Activated T-helper 1 cell treated with anti-CD3 and anti-CD28 coated beads, Interleukin-12 subunit alpha, Interleukin-12 subunit beta, Interleukin-2, Interleukin-4 antibody, amounts not matched to agents 30 ng/mL and 10 ng/mL and 1 ng/mL, durations not matched to agents 14 hours and 24 hours and 36 hours (primary cell): ENCODE measurements at places on chromosomes 1 and 21. TPM values are rescaled to one million over a fixed set of nuclear protein-coding genes. Genes with fewer than 3 reads are reported as not detected.

GRCh38 chr1:157626099-157626498 is 28.2 kb upstream of the FCRL4 start:
- peaks cover 3% of the 10 kb centered on the region for H3K27me3 ChIP-seq
- no peak overlapping the region for H3K27ac ChIP-seq
- no peak for DNase-seq
- H3K36me3 ChIP-seq, result no peaks in the 10 kb centered on the region
- no peaks in the 10 kb centered on the region for H3K4me1 ChIP-seq

- DNase-seq, result no peak
- H3K27me3 ChIP-seq, result no peaks in the 10 kb centered on the region
- H3K4me1 ChIP-seq, result peaks cover 19% of the 10 kb centered on the region
- no peak overlapping the region for H3K27ac ChIP-seq
- H3K4me3 ChIP-seq, result no peak overlapping the region
- H3K36me3 ChIP-seq, result peaks cover 15% of the 10 kb centered on the region
Observed at GRCh38 chr1:21084111-21084810, 92.4 kb downstream of the EIF4G3 start.

DNA sequence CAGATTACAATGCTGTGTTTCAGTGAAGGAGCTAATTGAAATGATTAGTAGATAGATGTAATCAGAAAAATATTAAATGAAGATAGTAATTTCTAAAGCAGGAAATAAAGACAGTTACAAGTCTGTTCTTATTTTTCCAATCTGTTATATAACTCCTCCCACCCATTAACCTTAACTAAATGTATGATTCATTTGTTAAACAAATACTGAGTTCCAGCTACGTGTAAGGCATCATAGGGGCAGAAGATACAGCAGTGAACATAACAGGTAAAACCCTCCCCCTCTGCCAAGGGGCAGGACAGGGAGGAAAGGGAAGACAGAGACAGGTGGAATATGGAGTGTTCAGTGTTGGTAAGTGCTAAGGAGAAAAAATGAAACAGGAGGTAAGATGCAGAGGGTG is at the start of gene FAM177B:
FAM177B (plus strand) TSS at position 231 of the 400 bp plus-strand sequence. CDS start 9,344 bp downstream, outside the sequence.
- no peak within 1 kb of the TSS for H3K4me3 ChIP-seq
- no peak for DNase-seq
- H3K27ac ChIP-seq, result no peak within 1 kb of the TSS

DNA sequence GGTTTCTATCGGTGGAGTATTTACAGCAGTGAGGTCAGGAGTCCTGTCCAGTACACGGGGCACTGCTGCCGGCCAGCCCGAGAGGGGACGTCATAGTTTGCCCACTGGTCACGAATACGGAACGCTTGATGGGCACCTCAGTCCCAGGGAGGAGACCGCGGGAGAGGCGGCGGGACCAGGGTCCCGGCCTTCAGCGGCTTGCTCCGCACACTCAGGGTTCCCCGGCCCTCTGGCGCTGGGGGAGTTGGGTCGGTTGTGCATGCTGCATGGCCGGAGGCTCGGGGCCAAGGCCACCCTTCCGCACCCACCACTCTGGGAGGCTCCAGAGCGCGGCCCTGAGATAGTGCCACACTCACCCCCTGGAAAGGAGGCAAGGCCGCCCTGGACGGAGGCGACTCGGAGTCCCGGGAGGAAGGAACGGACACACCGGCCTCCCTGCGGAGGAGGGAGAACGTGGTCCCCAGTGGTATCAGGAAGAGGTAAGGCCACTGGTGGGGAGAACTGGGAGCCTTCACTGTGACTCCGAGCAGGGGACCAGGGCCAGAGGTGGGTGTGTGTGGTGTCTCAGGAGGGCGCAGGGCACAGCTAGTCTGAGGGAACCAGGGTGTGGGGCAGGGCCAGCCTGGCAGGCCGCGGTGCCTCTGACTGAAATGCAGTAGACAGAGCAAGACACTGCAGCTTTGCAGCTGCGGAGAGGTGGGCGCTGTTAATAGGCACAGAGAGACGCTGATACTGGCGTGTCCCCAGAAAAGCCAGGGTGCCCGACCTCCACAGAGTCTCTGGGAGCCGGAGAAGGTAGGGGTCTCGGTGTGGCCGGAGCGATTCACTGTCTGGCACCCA is 28.6 kb upstream of the PRSS38 start:
- H3K27ac ChIP-seq, result peak overlapping the region; percentile 18
- H3K4me3 ChIP-seq, result peak overlapping the region; percentile 82
- H3K36me3 ChIP-seq, result peaks cover 9% of the 10 kb centered on the region
- H3K4me1 ChIP-seq, result peaks cover 28% of the 10 kb centered on the region
- peaks cover 9% of the 10 kb centered on the region for H3K27me3 ChIP-seq
- DNase-seq, result no peak

DNA sequence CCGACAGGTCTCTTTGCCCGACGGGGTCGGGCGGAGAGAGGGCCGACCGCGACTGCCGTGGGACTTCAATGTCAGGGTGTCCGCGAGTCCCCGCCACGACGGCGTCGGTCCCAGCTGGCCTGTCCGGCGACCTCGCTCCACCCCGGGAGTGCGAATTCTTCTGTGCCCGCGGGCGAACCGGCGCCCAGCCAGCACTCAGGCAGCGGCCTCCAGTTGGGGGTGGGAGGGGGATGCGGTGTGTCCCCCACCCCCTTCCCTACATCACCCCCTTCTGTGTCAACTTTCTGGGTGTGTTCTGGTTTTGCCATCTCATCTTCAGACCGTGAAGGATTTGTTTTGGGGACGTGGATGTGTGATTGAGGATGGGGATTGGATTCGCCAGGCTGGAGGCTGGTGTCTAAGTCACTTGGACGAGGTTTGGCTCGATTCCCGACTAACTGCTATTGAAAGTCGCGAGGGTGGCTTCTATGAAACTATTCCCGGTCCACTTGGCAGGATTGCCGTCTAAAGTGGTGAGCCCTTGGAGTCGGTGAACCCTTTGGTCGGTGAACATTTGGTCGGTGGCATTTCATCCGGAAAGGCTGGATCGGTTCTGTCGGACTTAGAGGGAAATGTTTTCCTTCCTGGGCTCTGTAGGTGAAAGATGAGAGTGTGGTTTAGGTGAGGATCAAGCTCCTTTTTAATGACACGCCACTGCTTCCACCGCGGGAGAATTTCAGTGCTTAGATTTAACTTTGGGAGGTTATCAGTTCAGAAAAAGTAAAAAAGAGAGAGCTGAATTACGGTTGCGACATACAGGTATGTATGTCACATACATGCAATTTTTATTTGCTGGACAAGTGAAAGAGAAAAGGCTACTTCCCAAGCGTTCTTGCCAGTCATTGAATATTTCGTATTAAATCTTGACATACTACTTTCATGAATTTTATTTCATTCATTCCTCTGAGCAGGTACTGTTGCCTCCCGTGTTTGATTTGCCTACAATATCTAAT is 771 bp downstream of the ABCD3 start:
- peak overlapping the region; percentile 68 for H3K27ac ChIP-seq
- peak; percentile 2 for DNase-seq
- H3K4me3 ChIP-seq, result peak overlapping the region; percentile 89

GRCh38 chr1:212557739-212558692 is 50.5 kb upstream of the ATF3 start:
- peaks cover 36% of the 10 kb centered on the region for H3K27me3 ChIP-seq
- peaks cover 4% of the 10 kb centered on the region for H3K36me3 ChIP-seq
- H3K4me1 ChIP-seq, result peaks cover 10% of the 10 kb centered on the region

DNA sequence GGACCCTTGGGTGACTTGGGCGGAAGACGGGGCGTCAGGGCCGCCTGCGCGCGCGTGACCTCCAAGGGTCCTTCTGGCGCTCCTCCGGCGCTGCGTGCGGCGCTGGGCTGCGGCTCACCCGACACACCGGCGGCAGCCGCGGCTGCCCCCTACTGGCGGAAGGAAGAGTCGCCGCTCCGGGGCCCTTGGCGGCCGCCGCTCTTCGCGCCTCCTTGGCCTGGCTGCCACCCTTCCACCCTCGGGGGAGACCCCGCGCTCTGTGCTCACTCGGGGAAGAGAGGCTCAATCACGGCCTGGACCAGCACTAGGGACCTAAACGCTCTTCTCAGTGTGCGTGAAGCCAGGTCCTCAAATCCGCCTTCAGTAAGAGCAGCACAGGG is 89.7 kb downstream of the DMRTA2 start:
- H3K4me3 ChIP-seq, result peak overlapping the region; percentile 50
- H3K36me3 ChIP-seq, result no peaks in the 10 kb centered on the region
- peaks cover 34% of the 10 kb centered on the region for H3K27me3 ChIP-seq
- DNase-seq, result peak; percentile 28
- peaks cover 6% of the 10 kb centered on the region for H3K4me1 ChIP-seq
- H3K27ac ChIP-seq, result no peak overlapping the region

DNA sequence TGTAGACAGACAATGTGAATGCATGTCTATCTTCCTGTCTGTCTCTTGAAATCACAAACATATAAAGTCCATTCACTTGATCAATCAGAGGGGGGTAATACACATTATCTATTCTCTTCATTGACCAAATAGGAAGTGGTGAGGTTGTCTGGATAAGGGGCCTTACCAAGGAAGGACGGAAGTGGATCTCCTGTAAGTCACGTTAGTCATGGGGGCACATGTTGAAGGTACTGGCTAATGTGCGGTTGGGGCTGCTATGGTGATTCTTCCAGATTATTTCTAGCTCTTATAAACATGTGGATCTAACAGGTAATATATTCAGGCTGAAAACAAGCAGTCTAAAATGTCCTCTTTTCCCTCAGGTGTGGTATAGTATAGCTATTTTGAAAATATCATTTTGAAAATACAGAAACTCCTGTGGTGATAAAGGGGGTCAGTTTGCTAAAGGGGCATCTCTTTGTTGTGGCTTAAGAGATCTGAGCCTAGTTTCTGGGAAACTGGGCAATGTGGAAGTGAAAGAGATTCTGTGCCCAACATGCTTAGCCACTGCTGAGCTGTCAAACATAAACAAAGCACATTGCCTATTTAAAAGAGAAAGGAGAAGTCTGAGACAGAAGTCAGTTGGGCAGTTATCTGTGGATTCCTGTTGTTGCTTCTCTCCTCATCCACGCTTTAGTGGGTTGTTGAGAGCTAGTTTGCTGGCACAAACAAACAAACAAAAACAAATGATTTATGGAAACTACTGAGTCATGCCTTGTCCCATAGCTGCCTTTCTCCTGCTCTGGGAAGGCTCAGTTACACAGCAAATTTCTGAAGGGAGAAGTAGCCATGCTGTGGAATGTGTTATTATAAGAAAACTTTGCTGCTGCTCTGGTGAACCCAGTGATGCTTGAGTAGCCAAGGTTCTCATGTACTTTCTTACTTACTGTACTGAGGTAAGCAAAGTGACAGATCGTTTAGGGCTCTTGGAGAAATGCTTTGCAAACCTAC is 166.9 kb downstream of the HLX start:
- peaks cover 2% of the 10 kb centered on the region for H3K27me3 ChIP-seq
- peaks cover 1% of the 10 kb centered on the region for H3K36me3 ChIP-seq
- no peak overlapping the region for H3K27ac ChIP-seq
- no peak for DNase-seq
- H3K4me1 ChIP-seq, result peaks cover 9% of the 10 kb centered on the region

GRCh38 chr1:39508857-39509305 is 17.4 kb downstream of the BMP8A start:
- H3K4me1 ChIP-seq, result peaks cover 9% of the 10 kb centered on the region
- no peak for DNase-seq
- H3K4me3 ChIP-seq, result no peak overlapping the region
- H3K27me3 ChIP-seq, result peaks cover 15% of the 10 kb centered on the region
- no peaks in the 10 kb centered on the region for H3K36me3 ChIP-seq

DNA sequence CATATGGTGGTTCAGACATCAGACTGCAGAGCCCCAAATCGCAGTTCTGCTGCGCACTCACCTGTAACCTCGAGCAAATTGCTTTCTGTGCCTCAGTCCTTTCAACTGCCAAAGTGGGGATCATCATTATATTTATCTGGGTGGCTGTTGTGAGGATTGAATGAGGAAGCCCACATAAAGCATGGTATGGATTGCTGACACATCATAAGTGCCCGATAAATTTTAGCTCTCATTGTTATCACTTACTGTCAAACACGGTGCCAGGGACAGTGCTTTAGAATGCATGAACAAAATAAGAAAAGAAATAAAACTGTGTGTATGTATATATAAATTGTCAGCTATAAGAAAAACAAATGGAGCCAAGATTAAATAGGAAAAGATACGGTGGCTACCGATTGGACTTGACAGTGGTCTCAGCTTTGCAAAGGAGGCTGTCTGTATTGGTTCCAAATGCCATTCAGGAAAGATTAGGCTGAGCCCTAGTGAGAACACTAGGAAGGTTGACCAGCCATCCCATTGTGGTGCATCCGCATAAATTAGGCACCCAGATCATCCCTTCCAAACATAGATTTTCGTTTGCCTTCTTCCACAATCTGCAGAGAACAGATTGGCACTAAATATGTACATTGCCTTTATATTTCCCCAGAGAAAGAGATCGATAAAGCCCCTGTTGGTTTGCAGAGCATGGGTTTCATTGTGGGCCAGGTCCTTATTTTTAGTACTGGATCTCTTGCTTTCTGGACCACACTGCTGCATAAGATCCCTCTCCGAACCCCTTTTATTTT is 91.8 kb upstream of the KAZN start:
- H3K36me3 ChIP-seq, result no peaks in the 10 kb centered on the region
- no peak overlapping the region for H3K4me3 ChIP-seq
- H3K4me1 ChIP-seq, result no peaks in the 10 kb centered on the region
- H3K27me3 ChIP-seq, result peaks cover 2% of the 10 kb centered on the region
- no peak for DNase-seq
- H3K27ac ChIP-seq, result no peak overlapping the region

DNA sequence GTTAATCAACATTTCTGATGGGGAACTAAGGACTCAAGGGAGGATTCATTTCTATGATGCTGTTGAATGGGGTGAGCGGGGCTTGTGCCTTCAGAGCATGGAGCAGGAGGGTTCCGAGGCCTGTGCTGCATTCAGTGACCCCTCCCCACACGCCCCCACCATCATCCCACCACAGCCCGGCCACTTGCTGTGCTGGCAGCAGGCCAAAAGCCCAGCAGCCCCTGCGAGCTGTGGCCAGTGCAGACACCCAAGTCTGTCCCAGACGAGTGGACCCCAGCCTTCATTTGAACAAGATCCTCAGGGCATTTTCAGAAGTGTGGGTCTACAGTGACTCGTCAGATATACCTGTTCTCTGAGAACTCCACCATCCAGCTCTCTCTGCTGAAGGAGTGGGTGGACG is 242.0 kb downstream of the GRIK3 start:
- no peaks in the 10 kb centered on the region for H3K36me3 ChIP-seq
- no peaks in the 10 kb centered on the region for H3K4me1 ChIP-seq
- no peaks in the 10 kb centered on the region for H3K27me3 ChIP-seq

GRCh38 chr1:205986292-205986691 is 16.9 kb downstream of the RAB7B start:
- no peaks in the 10 kb centered on the region for H3K36me3 ChIP-seq
- H3K4me1 ChIP-seq, result no peaks in the 10 kb centered on the region
- H3K4me3 ChIP-seq, result no peak overlapping the region
- peaks cover 5% of the 10 kb centered on the region for H3K27me3 ChIP-seq

- no peak overlapping the region for H3K27ac ChIP-seq
- H3K4me1 ChIP-seq, result peaks cover 14% of the 10 kb centered on the region
- H3K36me3 ChIP-seq, result peaks cover 18% of the 10 kb centered on the region
- H3K27me3 ChIP-seq, result no peaks in the 10 kb centered on the region
- no peak for DNase-seq
- H3K4me3 ChIP-seq, result no peak overlapping the region
Observed at GRCh38 chr21:31278511-31279130, 65.4 kb downstream of the TIAM1 start.

- DNase-seq, result no peak
- peaks cover 16% of the 10 kb centered on the region for H3K4me1 ChIP-seq
- no peaks in the 10 kb centered on the region for H3K36me3 ChIP-seq
- H3K27ac ChIP-seq, result no peak overlapping the region
Observed at GRCh38 chr1:31790641-31791091, 25.2 kb downstream of the SPOCD1 start.

- H3K27ac ChIP-seq, result peak overlapping the region; percentile 86
- H3K36me3 ChIP-seq, result peaks cover 45% of the 10 kb centered on the region
- no peak for DNase-seq
- no peaks in the 10 kb centered on the region for H3K27me3 ChIP-seq
- H3K4me1 ChIP-seq, result peaks cover 34% of the 10 kb centered on the region
- no peak overlapping the region for H3K4me3 ChIP-seq
Observed at GRCh38 chr1:8496473-8496872, 178.6 kb downstream of the SLC45A1 start.

The ZNF648 gene
- total RNA-seq, result not detected in 2 replicates

The AGMAT gene
- 34.4 and 34.5 TPM in 2 replicates for total RNA-seq

The OR2M2 gene
- total RNA-seq, result not detected in 2 replicates
